ENCODE measurements at places on chromosomes 6 and 20.

GRCh38 chr20:25226433-25227316, 21.2 kb upstream of the PYGB start:
- DNase-seq = no peak

GRCh38 chr6:92364948-92365541, 1054.3 kb downstream of the EPHA7 start:
- no peak for DNase-seq

GRCh38 chr6:38481211-38481836, 158.4 kb downstream of the BTBD9 start:
- DNase-seq = no peak

GRCh38 chr6:142773859-142774648, 170.9 kb downstream of the HIVEP2 start:
- no peak for DNase-seq

DNA sequence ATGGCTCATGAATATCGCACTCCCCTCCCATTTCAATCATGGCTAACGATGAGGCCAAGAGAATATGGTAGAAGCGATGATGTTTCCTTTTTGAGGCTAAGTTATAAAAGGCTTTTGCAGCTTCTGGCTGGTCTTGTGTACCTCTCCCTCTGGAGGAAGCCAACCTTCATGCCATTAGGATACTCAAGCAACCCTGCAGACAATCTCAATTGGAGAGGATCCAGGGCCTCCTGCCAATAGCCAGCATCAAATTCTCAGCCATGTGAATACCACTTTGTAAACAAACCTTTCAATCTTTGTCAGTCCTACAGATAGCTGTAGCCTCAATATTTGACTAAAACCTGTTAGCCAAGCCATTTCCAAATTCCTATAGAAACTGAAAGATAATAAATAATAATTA, 738.4 kb downstream of the KIF16B start:
- no peak for DNase-seq

GRCh38 chr20:42595625-42596024, 594.1 kb downstream of the PTPRT start:
- no peak for DNase-seq

DNA sequence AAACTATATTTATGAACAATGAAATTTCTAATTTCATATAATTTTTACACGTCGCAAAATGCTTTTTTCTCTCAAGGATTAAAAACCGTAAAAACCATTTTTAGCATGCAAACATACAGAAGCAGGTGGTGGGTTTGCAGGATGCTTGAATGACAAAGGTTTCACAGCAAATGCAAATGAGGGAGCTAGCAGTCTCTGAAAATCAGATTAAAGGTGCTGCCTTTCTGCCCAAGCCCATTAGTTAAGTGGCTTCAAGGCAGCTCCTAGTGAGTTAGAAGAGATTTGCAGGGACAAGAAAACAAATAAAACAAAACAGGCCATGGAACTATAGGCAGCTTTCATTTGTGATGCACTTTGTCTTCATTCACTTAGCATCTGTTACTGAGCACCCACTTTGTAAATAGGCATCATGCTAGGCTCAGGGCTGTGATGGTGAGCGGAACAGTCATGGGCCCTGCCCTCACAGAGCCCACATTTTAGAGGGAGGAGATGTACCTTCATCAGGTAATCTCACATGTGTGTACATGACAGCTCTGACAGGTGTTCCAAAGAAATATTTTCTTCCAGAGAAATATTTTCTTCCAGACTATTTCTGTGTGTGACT, 29.5 kb downstream of the NAPB start:
- no peak for DNase-seq

GRCh38 chr6:10723567-10723881, 654 bp downstream of the TMEM14C start:
- DNase-seq = no peak

DNA sequence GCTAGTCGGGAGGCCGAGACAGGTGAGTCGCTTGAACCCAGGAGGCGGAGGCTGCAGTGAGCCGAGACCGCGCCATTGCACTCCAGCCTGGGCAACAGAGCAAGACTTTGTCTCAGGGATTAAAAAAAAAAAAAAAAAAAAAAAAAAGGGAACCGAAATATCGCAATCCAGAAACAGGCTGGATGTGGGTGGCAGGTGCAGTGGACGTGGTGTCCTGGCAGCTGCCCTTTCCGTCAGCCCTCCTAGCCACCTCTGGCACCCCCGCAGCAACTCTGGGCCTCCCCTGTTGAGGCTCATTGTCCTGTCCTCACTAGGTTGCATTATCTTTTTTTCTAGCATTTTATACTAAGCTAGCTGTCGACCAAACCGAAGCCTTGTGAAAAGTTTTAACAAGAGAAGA, 113.5 kb downstream of the DTNBP1 start:
- no peak for DNase-seq

GRCh38 chr20:38141204-38141888, 23.7 kb downstream of the TGM2 start:
- DNase-seq = no peak

GRCh38 chr6:8181951-8182845, 79.8 kb upstream of the EEF1E1 start:
- no peak for DNase-seq

- DNase-seq = no peak
These were observed 33.3 kb upstream of the NKAIN2 start for GRCh38 chr6:123770247-123770949.

DNA sequence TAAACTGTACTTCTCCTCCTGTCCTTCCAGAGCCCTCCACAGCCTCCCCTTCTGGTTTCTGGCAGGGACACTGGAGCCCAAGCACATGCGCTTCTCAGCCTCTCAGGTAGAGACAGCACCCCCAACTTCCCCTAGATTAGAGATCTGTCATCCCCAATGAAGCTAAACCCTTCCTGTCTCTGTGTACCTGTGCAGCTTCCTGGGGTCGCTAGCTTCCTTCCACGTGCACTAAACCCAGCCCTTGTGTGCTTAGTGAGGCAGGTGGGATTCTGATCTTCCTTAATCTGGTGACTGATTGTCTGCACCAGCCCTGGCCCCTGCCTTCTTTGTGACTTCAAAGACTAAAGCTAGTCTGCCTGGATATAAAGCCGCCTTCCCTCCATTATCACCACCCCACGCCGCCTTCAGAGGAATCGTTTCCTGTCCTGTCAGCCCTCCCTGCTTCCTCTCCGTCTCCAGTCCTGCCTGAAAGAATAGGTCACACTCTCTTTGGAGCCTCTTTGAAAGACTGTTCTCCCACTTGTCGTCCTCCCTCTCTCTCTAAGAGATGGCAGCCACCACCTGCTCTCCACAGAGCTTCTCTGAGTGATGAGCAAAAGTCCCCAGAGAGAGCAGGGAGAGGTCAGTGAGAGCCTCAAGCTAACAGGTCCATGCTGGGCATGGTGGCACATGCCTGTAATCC, 27.5 kb downstream of the CAPN11 start:
- DNase-seq = no peak

DNA sequence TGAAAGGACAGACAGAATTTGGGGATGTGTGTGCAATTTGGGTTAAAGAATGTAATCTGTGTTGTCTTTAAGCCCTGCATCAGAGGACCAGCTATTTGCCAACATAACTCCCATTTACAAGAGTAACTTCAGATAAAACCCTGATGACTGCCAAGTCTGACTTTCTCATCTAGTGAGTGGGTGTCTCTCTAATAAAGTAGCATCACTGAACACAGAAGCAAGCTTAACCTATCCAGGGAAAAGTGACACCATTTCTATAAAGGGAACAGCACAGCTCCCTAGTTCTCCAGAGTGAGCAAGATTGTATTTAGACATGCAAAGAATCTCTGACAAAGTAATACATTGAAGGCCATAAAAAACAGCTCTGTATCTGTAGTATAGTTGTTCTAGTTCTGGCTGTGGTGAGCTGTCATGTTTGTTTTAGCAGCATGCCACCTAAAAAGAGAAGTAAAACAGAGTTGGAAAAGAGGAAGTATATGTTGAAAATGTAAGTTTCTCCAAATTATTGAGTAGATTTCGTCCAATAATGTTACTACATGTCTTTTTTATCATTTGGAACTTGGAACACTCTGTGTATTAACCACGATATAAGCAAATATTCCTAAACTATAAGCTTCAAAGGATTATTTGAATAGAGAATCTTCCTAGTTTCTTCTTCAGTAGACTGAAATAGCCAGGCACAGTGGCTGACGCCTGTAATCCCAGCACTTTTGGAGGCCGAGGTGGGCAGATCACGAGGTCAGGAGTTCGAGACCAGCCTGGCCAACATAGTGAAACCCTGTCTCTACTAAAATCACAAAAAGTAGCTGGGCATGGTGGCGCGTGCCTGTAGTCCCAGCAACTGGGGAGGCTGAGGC, 8.8 kb upstream of the PIM1 start:
- peak; percentile 65 for DNase-seq

GRCh38 chr20:40686434-40686882, 2.6 kb downstream of the MAFB start:
- no peak for DNase-seq

DNA sequence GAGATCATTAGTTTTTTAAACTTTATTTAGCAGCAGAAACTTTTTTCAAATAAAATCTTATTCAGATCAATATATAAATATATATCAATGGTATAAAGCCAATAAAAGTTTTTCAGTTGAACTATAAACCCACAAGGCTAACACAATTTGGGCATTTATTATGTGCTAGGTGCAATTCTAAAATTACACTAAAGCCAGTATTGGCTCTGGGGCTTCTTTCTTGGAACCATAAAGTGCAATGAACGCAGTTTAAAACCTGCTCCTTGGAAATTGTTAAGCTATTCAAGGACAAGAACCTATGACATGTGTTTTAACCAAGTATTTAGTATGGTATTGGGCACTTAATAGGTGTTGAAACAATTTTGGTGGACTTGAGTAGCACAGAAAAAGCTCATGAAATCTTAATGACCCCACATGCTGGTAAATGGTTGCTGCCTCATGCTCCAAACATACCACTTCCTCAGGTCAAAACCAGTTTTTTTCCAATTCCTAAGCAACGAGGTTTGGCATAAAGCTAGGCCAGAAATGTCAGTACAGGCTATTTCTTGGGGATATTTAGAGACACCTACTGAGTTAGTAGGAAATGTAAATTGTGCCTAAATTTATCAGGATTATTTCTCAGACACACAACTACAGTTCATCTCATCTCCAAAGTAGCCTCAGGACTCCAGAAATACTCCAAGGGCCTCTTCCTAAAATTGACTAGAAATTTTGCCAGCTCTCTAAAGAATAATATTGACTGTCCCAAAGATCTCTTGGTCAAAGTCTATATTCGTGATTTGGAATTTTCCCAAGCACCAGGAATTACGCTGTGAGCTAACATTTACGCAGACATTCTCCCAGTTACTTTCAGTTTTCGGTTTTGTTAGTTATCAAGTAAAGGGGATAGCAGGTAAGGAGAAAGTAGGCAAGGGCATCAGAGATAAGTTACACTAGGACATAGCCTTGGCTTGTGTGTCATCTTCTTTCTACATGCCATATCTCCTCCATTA, 90.9 kb upstream of the LGSN start:
- DNase-seq = no peak

DNA sequence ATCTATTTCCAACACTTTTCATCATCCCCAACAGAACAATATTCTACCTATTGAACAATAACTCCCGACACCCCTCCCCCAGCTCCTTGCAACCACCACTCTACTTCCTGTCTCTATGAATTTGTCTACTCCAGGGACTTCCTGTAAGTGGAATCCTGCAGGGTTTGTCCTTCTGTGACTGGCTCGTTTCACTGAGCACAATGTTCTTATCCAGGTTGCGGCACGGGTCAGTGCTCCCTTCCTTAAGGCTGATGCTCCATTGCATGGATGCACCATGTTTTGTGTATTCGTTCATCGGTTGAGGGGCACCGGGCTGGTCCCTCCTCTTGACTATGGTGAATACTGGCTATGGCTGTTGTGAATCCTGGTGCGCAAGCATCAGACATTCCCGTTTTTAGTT, 163.2 kb downstream of the TBXT start:
- DNase-seq = no peak

GRCh38 chr6:54646069-54646950, 200.3 kb upstream of the FAM83B start:
- no peak for DNase-seq

GRCh38 chr20:47233333-47234188, 122.9 kb downstream of the ZMYND8 start:
- no peak for DNase-seq

- no peak for DNase-seq
These were observed 268.4 kb downstream of the SMOC2 start for GRCh38 chr6:168709390-168709789.

- DNase-seq = no peak
These were observed 17.5 kb downstream of the TMEM244 start for GRCh38 chr6:129843573-129843972.

GRCh38 chr6:22328474-22328873, 31.6 kb upstream of the PRL start:
- DNase-seq = no peak

- no peak for DNase-seq
These were observed 144.0 kb upstream of the SLC35B3 start for GRCh38 chr6:8579372-8579771.

GRCh38 chr6:53735896-53736295, 58.9 kb upstream of the LRRC1 start:
- no peak for DNase-seq

GRCh38 chr6:157486572-157486971, 105.6 kb downstream of the ZDHHC14 start:
- no peak for DNase-seq

- no peak for DNase-seq
These were observed 21.4 kb upstream of the RIPOR2 start for GRCh38 chr6:24957199-24957598.

GRCh38 chr6:156777577-156778453, 637 bp downstream of the ARID1B start:
- DNase-seq = peak; percentile 76

DNA sequence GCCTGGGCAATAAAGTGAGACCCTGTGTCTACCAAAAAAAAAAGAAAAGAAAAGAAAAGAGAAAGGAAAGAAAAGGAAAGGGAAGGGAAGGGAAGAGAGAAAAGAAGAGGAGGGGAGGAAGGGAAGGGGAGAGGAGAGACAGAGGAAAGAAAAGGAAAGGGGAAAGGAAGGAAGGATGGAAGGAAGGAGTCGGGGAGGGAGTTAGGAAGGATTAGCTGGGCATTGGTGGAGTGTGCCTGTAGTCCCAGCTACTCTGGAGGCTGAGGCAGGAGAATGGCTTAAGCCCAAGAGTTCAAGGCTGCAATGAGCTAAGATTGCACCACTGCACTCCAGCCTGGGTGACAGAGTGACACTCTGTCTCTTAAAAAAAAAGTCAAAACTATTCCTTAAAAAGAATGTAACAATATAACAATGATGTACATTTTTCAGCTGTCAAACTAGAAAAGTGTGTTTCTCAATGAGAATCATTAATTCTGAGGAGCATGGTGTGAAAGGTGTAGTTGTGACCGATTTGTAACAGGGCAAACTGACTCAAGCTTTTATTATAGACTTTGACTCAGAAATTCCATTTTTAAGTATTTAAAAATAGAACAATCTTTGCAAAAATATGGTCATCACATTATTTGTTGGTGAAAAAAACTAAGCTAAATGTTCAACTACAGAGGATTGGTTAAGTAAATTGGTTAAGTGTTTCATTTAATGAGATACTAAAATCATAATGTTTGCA, 14.7 kb downstream of the SNRPB start:
- no peak for DNase-seq
